Naive thymus-derived CD8-positive, alpha-beta T cell (primary cell): ENCODE measurements at places on chromosomes 1 and 21. TPM values are rescaled to one million over a fixed set of nuclear protein-coding genes. Genes with fewer than 3 reads are reported as not detected.

The LYPLA2 gene
- total RNA-seq = 62.5 TPM

The RGS2 gene
- 9.7 TPM for total RNA-seq

The ATF6 gene
- total RNA-seq = 23.5 TPM

The SLAMF7 gene
- total RNA-seq = 4.5 TPM

The ABCG1 gene
- 1.4 TPM for total RNA-seq

The GPA33 gene
- 14.0 TPM for total RNA-seq
